ENCODE measurements at places on chromosomes 16 and 17. TPM values are rescaled to one million over a fixed set of nuclear protein-coding genes. Genes with fewer than 3 reads are reported as not detected.

The IL32 gene
- 5.0 TPM for polyA plus RNA-seq

The RAB26 gene
- polyA plus RNA-seq: 6.6 TPM

The NOD2 gene
- polyA plus RNA-seq: 0.42 TPM

The SOX9 gene
- polyA plus RNA-seq: 3.3 TPM

The SLC25A39 gene
- polyA plus RNA-seq: 408 TPM

The FBXW10B gene
- 0.28 TPM for polyA plus RNA-seq

The EVI2A gene
- not detected for polyA plus RNA-seq

The TPSD1 gene
- polyA plus RNA-seq: 0.26 TPM

The MYOCD gene
- polyA plus RNA-seq: 0.30 TPM

The LPO gene
- 0.38 TPM for polyA plus RNA-seq

The PLLP gene
- polyA plus RNA-seq: 10.6 TPM

The PPL gene
- 15.8 TPM for polyA plus RNA-seq

The CHRNE gene
- polyA plus RNA-seq: 0.33 TPM

The ST6GALNAC2 gene
- 0.09 TPM for polyA plus RNA-seq

The NPIPB13 gene
- 4.3 TPM for polyA plus RNA-seq

The NPW gene
- polyA plus RNA-seq: 4.0 TPM

The CHST5 gene
- 0.23 TPM for polyA plus RNA-seq

The CES4A gene
- polyA plus RNA-seq: 0.88 TPM

The TBC1D28 gene
- not detected for polyA plus RNA-seq

The PIPOX gene
- polyA plus RNA-seq: 99.6 TPM

The OR3A3 gene
- polyA plus RNA-seq: not detected

The LITAFD gene
- polyA plus RNA-seq: not detected

The CCL1 gene
- polyA plus RNA-seq: not detected

The SGCA gene
- polyA plus RNA-seq: 0.36 TPM

The RAMP2 gene
- polyA plus RNA-seq: 41.5 TPM

The NDE1 gene
- 13.3 TPM for polyA plus RNA-seq

The OR1A1 gene
- polyA plus RNA-seq: not detected

The TSPAN10 gene
- 0.83 TPM for polyA plus RNA-seq

The SPECC1 gene
- polyA plus RNA-seq: 27.7 TPM

The HS3ST4 gene
- 1.9 TPM for polyA plus RNA-seq

The IGF2BP1 gene
- polyA plus RNA-seq: 92.2 TPM

The ZPBP2 gene
- not detected for polyA plus RNA-seq

The TMEM238L gene
- polyA plus RNA-seq: not detected

The LLGL1 gene
- 137 TPM for polyA plus RNA-seq

The KCNJ18 gene
- polyA plus RNA-seq: not detected

Data from H1 (cell line).